Thoracic aorta (tissue), 2 donors: ENCODE measurements at places on chromosomes 2 and 18.

DNA sequence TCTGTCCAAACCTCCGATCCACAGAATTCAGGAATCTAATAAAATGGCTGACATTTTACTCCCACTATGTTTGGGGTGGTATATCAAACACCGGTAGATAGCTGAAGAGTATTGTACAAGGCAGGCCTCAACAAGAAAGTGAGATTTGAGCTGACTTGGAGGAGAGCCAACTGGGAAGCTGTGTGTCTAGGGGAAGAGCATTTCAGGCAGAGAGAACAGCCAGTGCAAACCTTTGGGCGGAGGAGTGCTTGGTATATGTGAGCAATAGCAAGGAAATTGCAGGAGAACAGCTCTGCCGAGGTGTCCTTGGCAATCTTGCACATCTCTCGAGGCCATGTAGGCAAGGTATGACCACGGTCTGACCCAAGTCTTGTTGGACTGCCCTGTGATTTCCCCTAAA, 1.8 kb upstream of the MERTK start:
- no peak for DNase-seq

GRCh38 chr2:186516396-186516795, 30.3 kb downstream of the ZC3H15 start:
- no peak for DNase-seq

DNA sequence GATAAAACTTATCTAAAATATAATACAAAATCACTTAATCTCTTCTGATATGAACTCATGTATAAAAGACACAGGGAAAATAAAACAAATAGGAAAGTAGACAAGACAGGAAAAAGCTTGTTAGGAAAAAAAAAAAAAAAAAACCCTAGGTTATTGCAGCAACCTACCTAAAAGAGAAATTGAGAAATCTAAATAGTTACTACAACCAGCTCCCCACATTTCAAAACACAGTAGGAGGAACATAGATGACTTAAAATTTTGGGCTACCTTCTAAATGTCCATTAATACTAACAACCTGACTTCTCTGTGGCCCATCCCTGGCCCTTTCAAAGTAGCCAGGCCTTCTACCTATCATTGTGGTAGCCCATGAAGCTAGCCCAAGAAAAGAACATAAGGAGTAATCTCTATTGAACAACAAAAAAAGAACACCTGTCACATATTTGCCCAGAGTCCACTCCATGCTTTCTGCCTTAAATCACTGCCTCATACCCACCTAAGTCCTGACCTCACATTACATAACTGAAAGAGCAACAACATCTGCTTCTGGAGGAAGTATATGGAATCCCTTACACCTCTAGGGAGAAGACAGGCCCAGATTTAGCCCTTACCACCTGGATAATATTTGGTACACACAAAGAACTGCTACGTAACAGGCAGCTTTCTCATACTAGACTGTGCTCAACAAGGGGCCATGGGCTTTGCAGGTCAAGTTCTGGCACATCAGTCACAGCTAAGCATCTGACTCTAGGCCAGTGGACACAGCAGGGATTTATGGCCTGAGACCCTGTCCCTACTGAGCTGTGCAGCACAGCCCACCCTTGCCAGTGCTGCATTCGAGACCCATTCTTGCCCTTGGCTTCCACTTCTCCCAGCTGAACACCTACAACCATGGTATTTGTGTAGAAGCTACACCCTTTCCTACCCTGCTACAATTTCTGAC, 8.5 kb downstream of the SUCLG1 start:
- DNase-seq = no peak

DNA sequence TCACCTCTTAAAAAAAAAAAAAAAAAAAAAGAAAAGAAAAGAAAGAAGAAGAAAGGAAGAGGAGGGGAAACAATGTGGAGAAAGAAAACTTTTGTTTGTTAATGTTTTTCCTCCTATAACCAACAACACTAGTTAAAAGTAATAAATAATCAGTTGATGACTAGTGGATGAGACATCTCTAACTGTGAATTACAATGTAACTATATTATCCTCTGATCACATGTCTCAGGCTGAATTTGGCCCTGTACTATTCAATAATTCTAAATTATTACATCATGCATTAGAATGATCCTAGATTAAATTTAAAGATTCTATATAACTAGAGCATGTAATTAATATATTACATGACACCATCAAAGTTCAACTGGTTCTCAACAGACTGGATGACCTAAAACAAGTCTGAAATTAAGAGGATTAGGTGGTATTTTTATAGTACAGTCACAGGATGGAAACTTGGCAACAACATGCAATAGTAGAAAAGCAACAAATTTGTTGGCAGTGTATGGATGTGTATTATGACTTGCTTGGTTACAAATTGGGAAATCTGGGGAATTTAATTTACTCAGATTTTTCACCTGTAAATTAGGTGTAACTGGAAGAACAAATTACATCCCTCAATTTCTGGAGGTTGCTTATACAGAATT, 269.3 kb upstream of the SETBP1 start:
- DNase-seq = no peak

GRCh38 chr2:150693556-150693955, 206.1 kb upstream of the RND3 start:
- no peak for DNase-seq

DNA sequence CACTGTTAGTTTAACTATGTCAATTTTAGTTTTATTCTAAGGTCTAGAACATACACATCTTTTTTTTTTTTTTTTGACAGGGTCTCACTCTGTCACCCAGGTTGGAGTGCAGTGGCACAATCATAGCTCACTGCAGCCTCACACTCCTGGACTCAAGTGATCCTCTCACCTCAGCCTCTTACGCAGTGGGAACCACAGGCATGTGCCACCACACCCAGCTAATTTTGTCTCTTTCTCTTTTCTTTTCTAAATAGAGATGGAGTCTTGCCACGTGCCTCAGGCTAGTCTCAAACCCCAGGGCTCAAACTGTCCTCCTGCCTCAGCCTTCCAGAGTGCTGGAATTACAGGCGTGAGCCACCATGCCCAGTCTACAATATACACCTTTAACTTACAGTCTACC, 69.5 kb upstream of the CHRNA1 start:
- no peak for DNase-seq

- no peak for DNase-seq
Observed at GRCh38 chr18:57790316-57790715, 12.8 kb downstream of the ATP8B1 start.

GRCh38 chr2:86646865-86647264, 23.2 kb upstream of the RNF103 start:
- no peak for DNase-seq

DNA sequence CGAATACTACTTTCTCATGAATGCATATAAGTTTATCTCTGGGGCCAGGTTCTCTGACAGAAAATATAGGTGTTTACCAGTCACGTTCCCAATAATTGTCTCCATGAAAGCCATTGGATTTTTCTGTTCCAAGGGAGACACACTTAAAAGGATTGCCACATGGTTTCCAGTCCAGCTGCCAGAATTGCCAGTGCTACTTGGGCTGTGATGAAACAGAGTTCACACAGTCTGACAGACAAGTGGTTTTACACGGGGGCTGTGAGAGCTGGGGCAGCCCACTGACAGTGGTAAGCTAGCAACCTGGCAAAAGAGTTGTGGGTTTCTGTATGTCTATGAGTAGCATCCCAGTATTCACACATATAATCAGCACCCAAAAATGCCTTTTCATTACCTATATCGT, 27.7 kb upstream of the ATRAID start:
- no peak for DNase-seq

DNA sequence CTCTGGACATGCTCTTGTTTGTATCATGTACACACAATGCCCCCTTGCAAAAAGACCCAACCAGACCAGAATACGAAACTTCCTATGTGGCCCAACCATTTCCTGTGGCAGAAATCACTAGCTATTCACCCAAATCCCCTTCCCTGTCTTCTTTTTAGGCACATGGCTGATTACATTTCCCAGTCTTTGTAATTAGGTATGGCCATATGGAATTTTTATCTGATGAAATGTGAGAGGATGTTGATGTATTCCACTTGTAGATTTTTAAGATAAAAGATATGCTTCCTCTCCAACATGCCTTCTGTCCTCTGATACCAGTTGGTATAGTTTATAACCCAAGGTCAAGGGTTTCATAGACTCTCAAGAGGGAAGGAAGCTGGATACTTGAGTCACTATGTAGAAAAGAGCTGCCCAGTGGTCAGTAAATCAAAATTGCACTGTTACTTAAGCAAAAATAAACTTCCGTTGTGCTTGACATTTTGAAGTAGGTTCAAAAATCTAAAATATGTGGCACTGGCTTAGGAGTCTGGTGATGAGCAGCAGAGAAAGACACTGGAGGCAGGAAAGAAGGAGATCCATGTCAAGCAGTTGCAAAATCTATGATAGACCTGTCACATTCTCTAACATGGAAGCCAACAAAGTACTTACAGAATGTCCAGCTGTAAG, 297.4 kb downstream of the SMAD2 start:
- DNase-seq = no peak

DNA sequence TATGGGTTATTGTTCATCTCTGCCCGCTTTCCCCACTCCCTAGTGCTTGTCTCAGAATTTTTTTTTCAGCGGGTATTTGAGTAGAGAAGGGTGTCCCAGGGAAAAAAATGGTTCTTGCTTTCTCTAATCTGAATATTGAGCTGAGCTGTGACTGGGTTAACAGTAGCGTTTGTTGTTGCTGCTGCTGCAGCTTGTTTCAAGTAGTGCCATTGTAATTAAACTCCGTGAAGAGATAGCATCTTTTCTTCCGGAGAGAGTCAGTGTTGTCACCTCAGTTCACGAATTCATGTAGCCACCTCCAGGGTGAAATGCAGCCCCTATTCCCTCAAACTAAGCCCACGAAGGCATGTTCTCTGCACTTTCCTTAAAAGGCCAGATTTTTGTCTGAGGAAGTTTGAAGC, 1.5 kb upstream of the AAK1 start:
- DNase-seq = no peak

DNA sequence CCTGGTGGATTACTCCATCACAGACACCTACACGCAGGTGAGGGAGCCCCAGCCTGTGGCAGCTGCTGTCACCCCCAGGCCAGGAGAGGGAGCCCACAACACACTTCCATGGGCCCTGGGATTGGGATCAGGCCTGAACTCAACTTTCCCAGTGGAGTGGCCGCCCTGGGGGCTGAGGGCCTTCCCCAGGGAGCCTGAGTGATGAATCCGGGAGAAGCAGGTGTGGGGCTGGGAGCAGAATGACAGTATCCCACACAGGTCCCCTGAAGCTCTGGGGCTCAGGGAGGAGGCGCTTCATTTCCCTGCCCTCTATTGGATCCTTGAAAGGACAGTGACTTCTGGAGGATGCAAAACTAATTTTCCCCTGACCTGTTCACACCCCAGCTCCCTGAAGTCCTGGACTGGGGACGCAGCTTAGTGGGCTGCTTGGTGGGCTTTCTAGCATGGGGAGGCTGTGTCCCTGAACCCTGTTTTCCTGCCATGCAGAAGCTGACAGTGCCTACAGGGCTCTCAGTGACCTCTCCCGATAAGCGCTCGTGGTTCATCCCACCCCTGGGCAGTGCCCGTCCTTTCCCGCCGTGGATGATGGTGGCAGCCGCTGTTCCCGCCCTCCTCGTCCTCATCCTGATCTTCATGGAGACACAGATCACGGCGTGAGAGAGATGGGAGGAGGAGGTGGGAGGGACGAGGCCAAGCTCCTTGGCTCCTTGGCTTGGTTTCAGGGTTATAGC, 11.0 kb downstream of the SLC4A3 start:
- DNase-seq = no peak
